ENCODE measurements at places on chromosomes 1 and 21. TPM values are rescaled to one million over a fixed set of nuclear protein-coding genes. Genes with fewer than 3 reads are reported as not detected.

CYP2J2 gene
- total RNA-seq: 50.6 TPM

GPATCH4 gene
- 10.6 TPM for total RNA-seq

- no peak overlapping the region for H3K27ac ChIP-seq
- H3K4me1 ChIP-seq: peaks cover 10% of the 10 kb centered on the region
- H3K36me3 ChIP-seq: peaks cover 12% of the 10 kb centered on the region
Observed at GRCh38 chr21:44764319-44765230, 37.0 kb downstream of the UBE2G2 start.

GRCh38 chr1:78275906-78276685 is 214.7 kb upstream of the PTGFR start:
- no peak overlapping the region for H3K4me3 ChIP-seq
- H3K27me3 ChIP-seq: no peaks in the 10 kb centered on the region
- no peak overlapping the region for H3K27ac ChIP-seq
- H3K36me3 ChIP-seq: no peaks in the 10 kb centered on the region

- DNase-seq: no peak
- H3K27ac ChIP-seq: no peak overlapping the region
- H3K4me1 ChIP-seq: peaks cover 15% of the 10 kb centered on the region
Observed at GRCh38 chr1:67555461-67556296, 125.5 kb upstream of the SERBP1 start.

DNA sequence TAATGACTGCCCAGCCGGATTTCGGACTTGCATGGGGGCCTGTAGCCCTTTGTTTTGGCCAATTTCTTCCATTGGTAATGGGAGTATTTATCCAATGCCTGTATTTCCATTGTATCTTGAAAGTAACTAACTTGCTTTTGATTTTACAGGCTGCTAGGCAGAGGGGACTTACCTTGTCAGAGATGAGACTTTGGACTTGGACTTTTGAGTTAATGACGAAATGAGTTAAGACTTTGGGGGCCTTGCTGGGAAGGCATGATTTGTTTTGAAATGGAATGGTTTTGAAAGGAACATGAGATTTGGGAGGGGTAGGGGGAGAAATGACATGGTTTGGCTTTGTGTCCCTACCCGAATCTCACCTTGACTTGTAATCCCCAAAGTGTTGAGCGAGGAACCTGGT is 9.6 kb downstream of the UBE2G2 start:
- no peak for DNase-seq
- H3K4me1 ChIP-seq: peaks cover 4% of the 10 kb centered on the region
- H3K4me3 ChIP-seq: no peak overlapping the region
- peaks cover 33% of the 10 kb centered on the region for H3K36me3 ChIP-seq
- H3K27me3 ChIP-seq: no peaks in the 10 kb centered on the region

- H3K27ac ChIP-seq: no peak overlapping the region
- H3K36me3 ChIP-seq: no peaks in the 10 kb centered on the region
- no peak overlapping the region for H3K4me3 ChIP-seq
- no peak for DNase-seq
- peaks cover 2% of the 10 kb centered on the region for H3K27me3 ChIP-seq
Observed at GRCh38 chr1:22727873-22728272, 17.2 kb downstream of the EPHB2 start.

GRCh38 chr1:91613595-91613994 is 112.9 kb downstream of the CDC7 start:
- no peak for DNase-seq
- no peaks in the 10 kb centered on the region for H3K36me3 ChIP-seq
- H3K4me3 ChIP-seq: no peak overlapping the region
- no peaks in the 10 kb centered on the region for H3K27me3 ChIP-seq
- no peak overlapping the region for H3K27ac ChIP-seq

- H3K36me3 ChIP-seq: no peaks in the 10 kb centered on the region
- peak; percentile 14 for DNase-seq
- peaks cover 7% of the 10 kb centered on the region for H3K4me1 ChIP-seq
- no peak overlapping the region for H3K27ac ChIP-seq
- H3K4me3 ChIP-seq: no peak overlapping the region
Observed at GRCh38 chr1:225137976-225138375, 208.5 kb downstream of the DNAH14 start.

DNA sequence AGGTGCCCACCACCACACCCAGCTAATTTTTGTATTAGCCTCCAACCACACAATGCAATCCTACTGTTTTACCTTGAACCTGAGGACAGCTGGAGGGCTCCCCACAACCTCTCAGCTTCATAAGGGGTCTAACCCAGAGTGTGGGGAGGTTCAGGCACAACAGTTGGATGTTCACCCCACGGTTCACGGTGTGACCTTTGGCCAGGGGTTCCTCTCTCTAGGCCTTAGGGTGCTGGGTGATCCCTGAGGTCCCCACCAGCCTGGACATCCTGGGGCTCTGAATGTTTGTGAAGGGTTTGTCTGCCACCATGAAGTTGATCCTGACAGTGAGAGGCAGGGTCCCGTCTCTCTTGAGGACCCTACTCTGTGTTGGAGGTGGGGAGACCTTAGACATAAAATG is 3.9 kb downstream of the ACOT11 start:
- DNase-seq: no peak
- peaks cover 34% of the 10 kb centered on the region for H3K4me1 ChIP-seq
- no peaks in the 10 kb centered on the region for H3K27me3 ChIP-seq
- H3K27ac ChIP-seq: no peak overlapping the region
- H3K36me3 ChIP-seq: peaks cover 6% of the 10 kb centered on the region
- H3K4me3 ChIP-seq: no peak overlapping the region

Measured in muscle of leg (tissue), 16 donors.